ENCODE measurements at places on chromosomes 7 and 10.

- DNase-seq, result no peak
Observed at GRCh38 chr7:44396931-44397545, 71.6 kb upstream of the CAMK2B start.

DNA sequence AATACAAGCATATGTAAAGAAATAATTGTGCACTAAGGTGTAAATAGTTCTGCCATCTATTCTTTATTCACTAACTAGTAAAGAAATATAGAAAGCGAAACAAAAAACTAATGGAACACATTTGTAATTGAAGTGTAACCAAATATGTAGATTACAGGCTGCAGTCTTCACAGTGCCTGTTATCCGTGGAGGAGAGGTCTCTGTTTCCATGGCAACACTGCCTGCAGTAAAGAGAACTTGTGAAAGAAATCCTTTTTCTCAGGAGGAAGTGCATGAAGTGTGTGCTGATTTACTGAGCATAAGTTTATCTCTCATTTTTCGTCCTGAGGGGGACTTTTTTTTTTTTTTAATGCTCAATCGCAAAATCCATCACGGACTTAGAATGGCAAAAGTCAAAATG lies 102.5 kb downstream of the APBB1IP start:
- DNase-seq, result no peak

DNA sequence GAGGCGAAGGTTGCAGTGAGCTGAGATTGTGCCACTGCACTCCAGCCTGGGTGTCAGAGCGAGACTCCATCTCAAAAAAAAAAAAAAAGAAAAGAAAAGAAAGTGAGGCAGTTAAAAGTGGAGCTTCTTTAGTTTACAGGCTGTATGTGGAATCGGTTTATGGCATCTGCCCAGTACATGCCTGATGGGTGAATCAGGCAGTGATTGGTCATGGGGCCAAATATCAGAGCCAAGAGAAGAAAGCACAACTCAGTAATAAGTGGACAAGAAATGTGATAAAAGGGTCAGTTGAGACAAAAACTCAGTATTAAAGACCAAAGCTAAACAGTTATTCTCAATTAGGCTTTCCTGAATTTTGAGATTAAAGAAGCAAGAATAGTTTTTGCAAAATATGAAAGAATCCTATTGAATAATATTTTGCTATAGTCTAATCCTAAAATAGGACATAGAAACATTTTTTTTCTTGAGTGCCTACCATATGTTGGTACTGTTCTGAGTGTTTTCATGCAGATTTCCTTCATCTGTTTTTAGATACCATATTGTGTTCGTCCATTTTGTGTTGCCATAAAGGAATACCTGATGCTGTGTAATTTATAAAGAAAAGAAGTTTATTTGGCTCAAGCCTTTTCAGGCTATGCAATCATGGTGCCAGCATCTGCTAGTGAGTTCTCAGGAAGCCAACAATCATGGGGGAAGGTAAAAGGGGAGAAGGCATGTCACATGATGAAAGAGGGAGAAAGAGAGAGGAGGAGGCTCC lies 14.4 kb downstream of the CDC14C start:
- no peak for DNase-seq

- no peak for DNase-seq
Observed at GRCh38 chr7:129909669-129910068, 43.1 kb downstream of the UBE2H start.

- DNase-seq, result peak; percentile 7
Observed at GRCh38 chr7:154744256-154744860, 258.6 kb downstream of the PAXIP1 start.

- no peak for DNase-seq
Observed at GRCh38 chr10:10564081-10564794, 453.4 kb upstream of the CELF2 start.

DNA sequence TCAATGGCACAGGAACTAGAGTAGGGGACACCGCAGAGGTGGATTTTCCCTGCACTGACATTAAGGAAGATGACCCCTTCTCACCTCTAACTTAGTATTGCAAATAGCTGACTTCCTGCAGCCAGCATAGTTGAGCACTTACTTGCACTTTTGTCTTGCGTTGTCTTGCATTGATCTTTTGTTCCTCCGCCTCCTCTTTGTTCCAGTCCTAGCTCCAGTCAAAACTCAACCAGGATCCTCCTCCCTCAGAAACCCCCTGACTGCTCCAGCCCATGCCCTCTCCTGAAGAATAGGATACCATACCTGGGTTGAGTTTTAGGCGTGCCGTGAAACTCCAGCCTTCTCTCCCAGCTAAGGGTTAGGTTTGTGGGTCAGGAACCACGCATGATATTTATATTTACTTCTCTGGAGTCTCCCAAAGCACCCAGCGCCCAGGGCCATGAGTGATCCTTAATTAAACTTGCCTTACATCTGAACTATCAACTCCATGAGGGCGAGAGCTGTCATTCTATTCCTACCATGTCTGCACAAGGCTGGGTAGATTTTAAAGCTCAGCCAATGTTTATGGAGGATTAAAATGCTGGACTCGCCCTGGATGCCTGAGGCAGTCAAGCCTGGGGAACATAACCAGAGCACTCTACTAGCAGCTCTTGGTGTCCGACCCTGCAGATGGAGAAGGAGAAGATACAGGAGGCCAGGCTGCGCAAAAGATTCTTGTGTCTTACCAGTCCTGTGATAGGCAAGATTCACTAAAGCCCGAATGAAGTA lies 14.1 kb downstream of the ZNF467 start:
- no peak for DNase-seq

DNA sequence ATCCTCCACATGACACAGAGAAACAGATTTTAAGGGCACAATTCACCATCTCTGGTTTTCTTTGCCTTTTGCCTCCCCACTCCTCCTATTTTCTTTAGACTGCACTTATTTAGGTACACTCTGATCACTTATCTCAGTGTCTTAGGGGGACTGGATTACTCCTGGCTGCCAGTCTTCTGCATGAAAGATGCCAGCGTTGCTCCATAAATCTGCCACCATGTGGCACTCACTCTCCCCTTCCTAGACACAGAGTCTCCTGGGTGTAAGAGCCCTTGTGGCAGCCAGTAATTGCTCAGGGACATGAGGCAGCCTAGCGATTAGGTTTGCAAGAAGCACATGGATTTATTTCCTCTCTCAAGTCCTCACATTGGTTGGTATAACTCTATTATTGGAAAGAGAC lies 34.5 kb upstream of the RBM20 start:
- DNase-seq, result peak; percentile 6

- no peak for DNase-seq
Observed at GRCh38 chr7:100865938-100866728, 1.1 kb upstream of the TRIP6 start.

DNA sequence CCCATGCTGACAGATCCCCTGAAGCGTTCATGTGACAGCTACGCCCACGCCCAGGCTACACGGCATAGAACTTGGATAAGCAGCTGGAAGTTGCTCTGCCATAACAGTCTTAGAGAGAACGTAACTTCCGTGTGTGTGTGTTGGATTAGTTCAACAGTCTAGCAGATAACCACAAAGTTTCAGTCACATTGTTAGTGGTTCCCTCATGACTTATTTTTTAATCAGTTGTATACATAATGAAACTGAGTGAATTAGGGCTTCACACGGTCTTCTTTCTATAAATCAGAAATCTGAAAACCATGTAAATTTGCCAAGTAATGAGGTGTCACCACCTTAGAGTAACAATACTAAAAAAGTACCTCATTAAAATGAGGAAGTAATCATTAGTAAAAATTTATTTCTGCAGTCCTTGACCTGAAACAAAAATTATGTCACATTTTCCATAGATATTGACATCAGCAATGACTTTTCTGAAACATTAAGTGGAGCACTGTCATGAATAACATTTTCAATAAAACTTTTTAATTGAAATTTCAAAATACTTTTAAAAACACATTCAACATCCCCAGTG lies 21.7 kb upstream of the MACC1 start:
- DNase-seq, result peak; percentile 87

GRCh38 chr7:54260941-54261371 lies 281.2 kb upstream of the VSTM2A start:
- DNase-seq, result no peak

DNA sequence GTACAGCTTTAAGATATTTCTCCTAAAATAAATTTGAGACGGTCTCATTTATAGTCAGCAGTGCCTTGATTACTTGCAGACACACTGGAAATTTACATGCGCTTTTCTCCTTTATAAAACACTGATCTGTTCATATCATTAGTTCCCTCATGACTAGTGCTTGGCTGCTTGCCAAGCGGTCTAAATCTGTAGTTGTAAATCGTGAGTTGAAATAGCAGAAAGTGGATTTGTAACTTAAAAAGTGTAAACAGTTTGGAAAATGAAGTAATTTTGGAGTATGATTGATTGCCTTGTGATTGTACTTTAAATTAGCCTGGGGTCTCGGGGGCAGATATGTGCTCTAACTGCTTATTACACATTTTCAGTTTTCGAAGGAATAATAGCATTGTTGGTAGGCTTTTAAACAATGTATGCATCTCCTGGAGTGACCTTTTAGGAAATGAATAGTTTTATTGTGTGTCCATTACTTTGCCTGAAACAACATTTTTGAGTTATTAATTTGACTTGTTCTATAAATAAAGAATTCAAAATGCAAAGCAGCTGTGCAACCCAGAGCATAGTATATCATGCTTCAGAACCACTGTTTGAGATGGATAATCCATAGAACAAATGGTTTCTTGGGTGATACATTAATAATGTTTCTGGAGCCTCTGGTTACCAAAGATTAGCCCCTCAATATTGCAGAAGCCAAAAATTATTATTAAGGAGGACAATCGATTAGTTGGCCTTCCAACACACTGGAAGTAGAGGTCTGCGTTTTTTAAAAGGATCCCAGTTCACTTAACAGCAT lies 73.3 kb downstream of the ARID5B start:
- peak; percentile 24 for DNase-seq

DNA sequence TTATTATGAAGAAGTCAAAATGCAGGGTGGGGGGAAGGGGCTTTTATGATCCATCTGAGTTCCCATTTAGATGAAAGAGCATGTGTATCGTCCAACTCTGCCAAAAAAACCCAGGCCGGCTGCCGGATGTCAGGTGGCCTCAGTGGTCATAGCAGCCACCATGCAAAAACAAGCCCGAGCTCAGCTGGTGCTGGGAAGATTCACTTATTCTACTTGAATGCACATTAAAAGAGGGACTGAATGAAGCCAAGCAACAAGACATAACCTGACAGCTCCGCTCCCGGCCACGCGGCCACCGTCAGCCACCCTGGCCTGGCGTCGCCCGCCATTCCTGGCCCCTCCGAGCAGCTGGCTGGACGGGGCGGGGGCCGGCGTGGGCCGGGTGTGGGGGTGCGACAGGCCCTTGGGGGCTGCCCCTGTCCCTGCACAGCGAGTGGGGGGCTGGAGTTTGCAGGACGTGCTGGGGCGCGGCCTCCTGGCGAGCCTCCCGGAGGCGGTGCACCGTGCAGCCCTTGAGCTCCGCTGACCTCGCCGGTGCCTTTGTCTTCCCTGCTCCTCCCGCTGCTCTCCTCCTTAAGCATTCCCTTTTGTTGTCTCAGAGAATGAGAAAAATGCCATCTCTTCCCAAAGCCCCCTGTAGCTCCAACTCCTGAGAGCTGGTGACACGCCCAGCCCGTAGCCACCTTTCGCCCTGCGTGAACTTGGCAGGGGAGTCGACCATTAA lies 67.8 kb downstream of the EBF3 start:
- no peak for DNase-seq

DNA sequence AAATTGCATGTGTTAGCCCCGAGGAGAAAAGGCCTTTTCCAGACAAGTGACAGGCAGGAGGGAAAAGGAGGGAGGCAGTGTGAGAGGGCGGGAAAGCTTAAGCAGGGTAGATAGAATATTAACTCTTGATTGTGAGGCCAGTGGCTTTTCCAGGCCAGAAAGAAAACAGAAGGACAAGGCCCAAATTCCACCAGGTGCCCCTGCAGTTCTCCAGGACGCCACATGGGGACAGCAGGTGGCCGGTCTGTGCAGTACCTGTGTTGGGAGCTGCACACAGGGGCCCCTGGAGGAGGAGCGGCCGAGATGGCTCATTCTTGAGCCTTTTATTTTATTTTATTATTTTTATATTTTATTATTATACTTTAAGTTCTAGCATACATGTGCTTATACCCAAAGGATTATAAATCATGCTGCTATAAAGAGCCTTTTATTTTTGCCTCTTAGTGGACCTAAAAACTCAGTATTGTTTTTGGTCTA lies 141.3 kb upstream of the KLF14 start:
- DNase-seq, result no peak

GRCh38 chr7:29505931-29506330 lies 57.7 kb upstream of the PRR15 start:
- DNase-seq, result no peak

DNA sequence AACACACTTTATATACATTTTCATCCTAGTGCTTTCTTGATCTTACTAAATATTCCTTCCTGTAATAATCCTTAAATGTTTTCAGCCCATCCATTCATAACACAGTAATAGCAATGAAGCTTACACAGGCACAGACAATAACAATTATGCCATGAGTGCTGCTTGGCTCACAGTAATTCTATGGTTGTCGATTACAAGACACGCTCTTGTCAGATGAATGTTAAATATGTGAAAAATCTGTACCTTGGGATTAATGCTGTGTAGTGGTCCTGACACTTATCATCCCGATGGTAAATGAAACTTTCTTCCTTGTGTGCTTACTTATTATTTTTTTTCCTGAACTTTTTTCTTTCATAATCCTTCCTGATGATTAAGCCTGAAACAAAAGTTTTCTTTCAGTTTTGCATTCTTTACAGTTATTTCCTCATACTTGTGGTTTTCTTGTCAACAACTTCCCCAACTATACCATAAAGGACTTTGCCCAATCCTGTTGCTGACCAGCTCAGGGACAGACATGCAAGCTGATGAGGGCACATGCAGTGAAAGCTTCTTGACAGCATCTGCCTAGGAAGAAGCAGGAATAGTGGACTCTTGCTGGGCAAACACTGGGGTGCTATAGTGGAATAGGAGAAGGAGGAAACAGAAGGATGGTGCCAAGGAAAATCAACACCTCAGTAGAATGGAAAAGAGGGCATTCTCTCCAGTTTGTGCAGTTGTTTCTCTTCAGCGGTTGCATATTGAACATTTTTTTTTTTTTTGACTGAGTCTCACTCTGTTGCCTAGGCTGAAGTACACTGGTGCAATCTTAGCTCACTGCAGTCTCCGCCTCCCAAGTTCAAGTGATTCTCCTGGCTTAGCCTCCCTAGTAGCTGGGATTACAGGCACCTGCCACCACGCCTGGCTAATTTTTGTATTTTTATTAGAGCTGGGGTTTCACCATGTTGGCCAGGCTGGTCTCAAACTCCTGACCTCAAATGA lies 6.7 kb upstream of the MGAM2 start:
- DNase-seq, result peak; percentile 94

DNA sequence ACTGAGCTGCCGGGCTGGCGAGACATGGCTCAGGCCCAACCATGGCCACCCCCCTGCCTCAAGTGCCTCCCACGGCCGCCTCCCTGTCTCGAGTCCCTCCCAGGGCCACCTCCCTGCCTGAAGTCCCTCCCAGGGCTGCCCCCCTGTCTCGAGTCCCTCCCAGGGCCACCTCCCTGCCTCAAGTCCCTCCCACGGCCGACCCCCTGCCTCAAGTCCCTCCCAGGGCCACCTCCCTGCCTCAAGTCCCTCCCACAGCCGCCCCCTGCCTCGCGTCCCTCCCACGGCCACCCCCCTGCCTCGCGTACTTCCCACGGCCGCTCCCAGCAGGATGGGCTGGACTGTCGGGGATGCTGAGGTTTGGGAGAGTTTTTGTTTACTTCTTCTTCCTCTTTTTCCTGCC lies 462.5 kb downstream of the PTPRN2 start:
- DNase-seq, result no peak
